ENCODE measurements at places on chromosomes 11 and 22. TPM values are rescaled to one million over a fixed set of nuclear protein-coding genes. Genes with fewer than 3 reads are reported as not detected.
A peak's percentile ranks its signal among the peaks of the same experiment; 100 is the strongest.

- H3K27ac ChIP-seq, result no peak overlapping the region
- no peak for DNase-seq
Observed at GRCh38 chr22:17964156-17964555, 60.2 kb downstream of the MICAL3 start.

The SYCE3 gene
- total RNA-seq, result not detected

- H3K27me3 ChIP-seq, result no peaks in the 10 kb centered on the region
- H3K36me3 ChIP-seq, result no peaks in the 10 kb centered on the region
- no peak overlapping the region for H3K27ac ChIP-seq
- H3K4me1 ChIP-seq, result peaks cover 6% of the 10 kb centered on the region
- H3K4me3 ChIP-seq, result no peak overlapping the region
Observed at GRCh38 chr11:69480547-69481392, 693 bp upstream of the LINC01488 start.

DNA sequence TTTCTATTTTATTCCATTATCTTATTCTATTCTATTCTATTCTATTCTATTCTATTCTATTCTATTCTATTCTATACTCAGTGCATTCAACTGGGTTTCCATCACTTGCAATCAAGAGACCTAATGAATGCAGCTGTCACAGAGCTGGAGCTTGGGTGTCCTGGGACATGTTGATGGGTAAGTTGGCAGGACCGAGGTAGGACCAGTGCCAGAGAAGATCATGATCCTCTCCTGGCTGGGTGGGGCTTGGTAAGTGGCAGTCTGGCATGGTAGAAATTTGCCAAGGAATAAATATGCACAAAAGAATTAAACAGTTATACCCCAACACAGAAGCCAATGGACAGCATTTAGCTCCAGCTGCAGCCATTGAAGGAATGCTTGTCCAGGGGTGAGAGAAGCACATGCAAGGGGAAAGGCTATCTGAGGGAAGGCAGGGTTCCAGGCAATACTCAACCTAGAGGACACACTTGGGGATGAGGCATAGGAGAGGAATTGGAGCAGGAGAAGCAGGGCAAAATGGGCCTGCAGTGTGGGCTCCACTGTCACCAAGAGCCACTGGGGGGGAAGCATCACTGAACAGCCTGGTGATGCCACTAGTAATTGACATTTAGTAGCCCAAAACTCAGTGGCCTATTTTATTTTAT, 97.0 kb upstream of the CD82 start:
- no peaks in the 10 kb centered on the region for H3K4me1 ChIP-seq
- no peak overlapping the region for H3K4me3 ChIP-seq
- no peak for DNase-seq

The CBLIF gene
- total RNA-seq, result 2.9 TPM

The TMEM45B gene
- total RNA-seq, result 80.6 TPM

- no peak overlapping the region for H3K27ac ChIP-seq
- peaks cover 86% of the 10 kb centered on the region for H3K36me3 ChIP-seq
Observed at GRCh38 chr11:130125638-130126037, 33.9 kb upstream of the ST14 start.

- H3K27ac ChIP-seq, result peak overlapping the region; percentile 74
- peak overlapping the region; percentile 36 for H3K4me3 ChIP-seq
- no peak for DNase-seq
Observed at GRCh38 chr22:41561335-41561734, 525 bp downstream of the CSDC2 start.

DNA sequence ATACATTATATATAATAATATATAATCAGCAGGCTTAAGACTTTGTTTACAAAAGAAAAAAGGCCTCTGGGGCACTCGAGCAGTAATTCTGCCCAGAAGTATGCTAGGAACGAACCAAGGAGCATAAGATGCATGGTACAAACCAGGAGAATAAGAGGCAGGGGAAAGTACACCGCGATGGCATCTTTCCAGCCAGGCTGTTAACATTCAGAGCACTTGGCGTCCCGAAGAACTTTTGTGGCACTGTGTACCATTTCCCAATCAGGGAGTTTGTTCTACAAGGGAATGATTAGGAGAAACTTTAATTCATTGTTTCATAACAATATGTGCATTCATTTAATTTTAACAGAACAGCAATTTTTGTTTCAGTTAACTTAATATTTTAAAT, 125.1 kb downstream of the WT1 start:
- no peaks in the 10 kb centered on the region for H3K27me3 ChIP-seq
- no peak overlapping the region for H3K4me3 ChIP-seq
- H3K36me3 ChIP-seq, result no peaks in the 10 kb centered on the region
- H3K27ac ChIP-seq, result no peak overlapping the region
- H3K4me1 ChIP-seq, result peaks cover 19% of the 10 kb centered on the region

GRCh38 chr11:122354025-122354697, 238.1 kb upstream of the BLID start:
- H3K27ac ChIP-seq, result no peak overlapping the region
- H3K4me3 ChIP-seq, result no peak overlapping the region
- no peaks in the 10 kb centered on the region for H3K4me1 ChIP-seq
- DNase-seq, result peak; percentile 71
- no peaks in the 10 kb centered on the region for H3K27me3 ChIP-seq
- H3K36me3 ChIP-seq, result no peaks in the 10 kb centered on the region

- H3K4me3 ChIP-seq, result no peak overlapping the region
- H3K27me3 ChIP-seq, result no peaks in the 10 kb centered on the region
- peaks cover 28% of the 10 kb centered on the region for H3K4me1 ChIP-seq
- DNase-seq, result no peak
- H3K36me3 ChIP-seq, result peaks cover 8% of the 10 kb centered on the region
Observed at GRCh38 chr11:46465683-46466082, 74.1 kb upstream of the CHRM4 start.

GRCh38 chr22:30728826-30729225, 34.2 kb downstream of the OSBP2 start:
- no peak overlapping the region for H3K27ac ChIP-seq
- DNase-seq, result no peak
- no peaks in the 10 kb centered on the region for H3K4me1 ChIP-seq

DNA sequence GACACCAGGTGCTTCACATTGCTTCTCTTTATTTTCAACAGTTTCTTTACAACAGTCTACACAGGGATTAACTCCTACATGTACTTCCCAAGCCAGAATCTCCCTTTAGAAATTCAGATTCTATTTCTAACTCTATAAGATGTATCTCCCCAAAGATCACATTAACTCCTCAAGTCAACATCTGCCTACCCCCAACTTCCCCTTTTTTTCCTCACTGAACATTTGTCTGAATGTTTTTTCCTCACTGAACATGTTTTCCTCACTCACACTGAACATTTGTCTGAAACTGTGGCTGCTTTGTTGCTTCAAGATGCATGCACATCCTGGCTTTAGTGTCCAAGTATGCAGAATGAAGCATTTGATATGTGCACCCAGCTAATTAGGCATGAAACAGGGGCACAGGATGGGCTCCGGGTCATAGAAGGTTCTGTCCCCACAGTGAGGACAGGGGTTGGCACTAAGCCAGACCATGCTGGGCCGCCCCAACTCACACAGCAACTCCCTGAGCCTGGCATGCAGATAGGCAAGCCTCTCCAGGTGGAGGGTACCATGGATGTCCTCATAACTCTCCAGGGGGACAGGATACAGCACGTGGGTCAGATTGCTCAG, 11.3 kb downstream of the PRAME start:
- H3K27ac ChIP-seq, result no peak overlapping the region
- peaks cover 7% of the 10 kb centered on the region for H3K27me3 ChIP-seq
- no peak for DNase-seq
- H3K4me3 ChIP-seq, result no peak overlapping the region
- no peaks in the 10 kb centered on the region for H3K4me1 ChIP-seq
- no peaks in the 10 kb centered on the region for H3K36me3 ChIP-seq

The SYNGR1 gene
- total RNA-seq, result 5.5 TPM

DNA sequence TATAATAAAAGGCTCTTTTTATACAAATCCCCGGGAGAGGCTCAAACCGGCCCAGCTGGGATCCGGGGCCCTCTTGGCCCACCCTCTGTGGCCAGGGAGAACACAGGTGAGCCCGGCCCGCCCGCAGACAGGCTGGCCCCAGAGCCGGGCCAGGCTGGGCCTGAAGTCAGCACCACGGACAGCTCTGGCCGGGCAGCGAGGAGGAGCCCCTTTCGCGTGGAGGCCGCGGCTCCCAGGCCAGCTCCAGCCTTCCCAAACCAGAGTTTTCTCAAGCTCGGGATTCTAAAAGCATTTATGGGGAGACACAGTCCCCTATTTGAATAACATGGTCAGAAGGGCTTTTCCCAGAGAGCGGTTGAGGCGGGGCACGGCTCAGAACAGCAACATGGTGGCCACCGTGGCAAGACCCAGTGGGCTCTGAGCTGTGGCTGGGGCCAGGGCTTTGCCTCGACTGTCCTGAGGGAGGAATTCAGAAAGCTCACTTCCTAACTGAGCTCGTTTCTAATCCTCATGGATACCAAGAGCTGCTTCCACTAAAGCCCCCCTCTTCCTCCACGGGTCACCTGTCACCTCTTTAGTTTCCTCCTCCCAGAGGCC, 115.4 kb downstream of the BRD1 start:
- no peak overlapping the region for H3K4me3 ChIP-seq
- no peaks in the 10 kb centered on the region for H3K4me1 ChIP-seq
- DNase-seq, result peak; percentile 71

- no peak for DNase-seq
- no peaks in the 10 kb centered on the region for H3K36me3 ChIP-seq
- peaks cover 14% of the 10 kb centered on the region for H3K4me1 ChIP-seq
- H3K4me3 ChIP-seq, result no peak overlapping the region
- no peaks in the 10 kb centered on the region for H3K27me3 ChIP-seq
Observed at GRCh38 chr22:28223826-28224225, 304.8 kb upstream of the PITPNB start.

DNA sequence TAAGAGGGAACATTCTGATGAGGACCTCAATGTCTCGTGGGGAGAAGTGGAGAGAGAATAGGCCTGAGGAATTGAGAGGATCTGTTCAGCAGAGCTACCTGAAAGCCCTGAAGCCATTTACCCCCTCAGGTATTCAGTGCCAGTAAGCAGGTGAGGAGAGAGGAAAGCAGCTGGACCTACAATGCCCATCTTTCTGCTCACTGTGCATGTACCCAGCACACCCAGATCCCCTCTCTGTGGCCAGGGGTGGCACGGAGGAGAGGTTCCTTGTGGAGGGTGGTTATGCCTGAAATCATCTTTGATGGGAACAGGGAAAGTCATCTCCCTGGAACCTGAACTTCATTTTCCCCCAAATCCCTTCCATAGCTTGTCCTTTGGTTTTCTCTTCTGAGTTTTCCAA, 277.8 kb upstream of the B3GAT1 start:
- H3K27ac ChIP-seq, result no peak overlapping the region
- no peaks in the 10 kb centered on the region for H3K36me3 ChIP-seq
- no peak overlapping the region for H3K4me3 ChIP-seq
- no peak for DNase-seq
- H3K27me3 ChIP-seq, result no peaks in the 10 kb centered on the region

- H3K27me3 ChIP-seq, result no peaks in the 10 kb centered on the region
- no peak overlapping the region for H3K27ac ChIP-seq
- DNase-seq, result no peak
- no peaks in the 10 kb centered on the region for H3K36me3 ChIP-seq
- no peaks in the 10 kb centered on the region for H3K4me1 ChIP-seq
- H3K4me3 ChIP-seq, result no peak overlapping the region
Observed at GRCh38 chr11:83302151-83302550, 16.0 kb upstream of the CCDC90B start.

- DNase-seq, result no peak
- no peak overlapping the region for H3K27ac ChIP-seq
- H3K27me3 ChIP-seq, result no peaks in the 10 kb centered on the region
Observed at GRCh38 chr11:42023267-42023666, 563.8 kb upstream of the LRRC4C start.

GRCh38 chr11:123428116-123428715, 1.9 kb upstream of the GRAMD1B start:
- no peak overlapping the region for H3K27ac ChIP-seq
- peaks cover 14% of the 10 kb centered on the region for H3K4me1 ChIP-seq
- no peak overlapping the region for H3K4me3 ChIP-seq
- no peak for DNase-seq
- peaks cover 71% of the 10 kb centered on the region for H3K27me3 ChIP-seq

- DNase-seq, result no peak
- H3K27ac ChIP-seq, result no peak overlapping the region
- H3K4me3 ChIP-seq, result no peak overlapping the region
- H3K27me3 ChIP-seq, result no peaks in the 10 kb centered on the region
- no peaks in the 10 kb centered on the region for H3K36me3 ChIP-seq
- H3K4me1 ChIP-seq, result peaks cover 9% of the 10 kb centered on the region
Observed at GRCh38 chr11:20022363-20023081, 137.8 kb downstream of the DBX1 start.

DNA sequence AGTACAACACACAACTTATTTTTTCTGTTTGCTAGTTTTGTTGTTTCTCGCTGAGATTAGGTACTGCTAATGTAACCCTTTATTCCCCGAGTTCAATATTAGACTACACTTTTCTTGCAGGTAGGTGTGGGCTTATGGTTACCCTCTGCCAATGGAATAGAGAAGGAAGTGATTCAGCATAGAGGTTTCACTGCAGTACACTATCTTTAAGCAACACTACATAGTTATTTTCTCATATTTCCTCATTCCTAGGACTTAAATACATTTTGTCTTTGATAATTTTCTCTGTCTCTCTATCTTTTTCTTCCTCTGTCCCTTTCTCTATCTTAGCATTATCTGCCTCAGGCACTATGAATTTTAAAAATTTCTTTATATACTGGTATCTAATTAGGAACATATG, 791.0 kb downstream of the FAM181B start:
- DNase-seq, result no peak
- no peaks in the 10 kb centered on the region for H3K36me3 ChIP-seq
- H3K27me3 ChIP-seq, result no peaks in the 10 kb centered on the region
- no peaks in the 10 kb centered on the region for H3K4me1 ChIP-seq

The SMC1B gene
- not detected for total RNA-seq

GRCh38 chr11:88117281-88117858, 57.9 kb downstream of the RAB38 start:
- no peak for DNase-seq
- H3K4me3 ChIP-seq, result no peak overlapping the region
- no peak overlapping the region for H3K27ac ChIP-seq
- H3K4me1 ChIP-seq, result no peaks in the 10 kb centered on the region
- no peaks in the 10 kb centered on the region for H3K36me3 ChIP-seq

The SCGB1D2 gene
- total RNA-seq, result not detected

GRCh38 chr22:47189056-47189916, 426.8 kb downstream of the TBC1D22A start:
- no peaks in the 10 kb centered on the region for H3K36me3 ChIP-seq
- DNase-seq, result no peak
- no peaks in the 10 kb centered on the region for H3K27me3 ChIP-seq
- no peaks in the 10 kb centered on the region for H3K4me1 ChIP-seq
- no peak overlapping the region for H3K4me3 ChIP-seq

DNA sequence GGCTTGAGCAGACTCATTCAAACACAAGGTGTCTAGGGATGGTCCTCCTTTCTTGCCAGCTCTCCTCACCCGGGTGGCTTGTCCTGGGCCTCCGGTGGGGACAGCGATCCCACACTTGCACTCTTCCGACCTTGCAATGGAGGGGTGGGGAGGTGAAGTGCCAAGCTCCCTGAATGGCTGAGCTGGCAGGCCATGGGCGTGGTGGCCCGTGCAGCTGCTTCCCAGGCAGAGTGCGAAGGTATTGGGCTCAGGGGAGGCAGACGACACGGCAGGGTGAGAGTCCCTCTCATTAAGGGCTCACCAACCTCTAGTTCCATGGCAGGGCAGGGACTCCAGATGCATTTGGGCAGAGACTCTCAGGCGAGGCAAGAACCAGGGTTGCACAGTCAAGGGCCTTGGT, 11.0 kb upstream of the RASL10A start:
- no peak for DNase-seq
- H3K4me1 ChIP-seq, result no peaks in the 10 kb centered on the region
- peaks cover 57% of the 10 kb centered on the region for H3K36me3 ChIP-seq
- H3K27me3 ChIP-seq, result no peaks in the 10 kb centered on the region
- H3K4me3 ChIP-seq, result no peak overlapping the region

GRCh38 chr11:9899676-9900075, 235.8 kb downstream of the SWAP70 start:
- H3K27me3 ChIP-seq, result no peaks in the 10 kb centered on the region
- H3K4me1 ChIP-seq, result no peaks in the 10 kb centered on the region
- no peak overlapping the region for H3K27ac ChIP-seq
- H3K36me3 ChIP-seq, result peaks cover 14% of the 10 kb centered on the region
- H3K4me3 ChIP-seq, result no peak overlapping the region
- no peak for DNase-seq

All from stomach (tissue), 19 donors.